Skeletal muscle cell (primary cell): ENCODE measurements at places on chromosomes 4 and X.

DNA sequence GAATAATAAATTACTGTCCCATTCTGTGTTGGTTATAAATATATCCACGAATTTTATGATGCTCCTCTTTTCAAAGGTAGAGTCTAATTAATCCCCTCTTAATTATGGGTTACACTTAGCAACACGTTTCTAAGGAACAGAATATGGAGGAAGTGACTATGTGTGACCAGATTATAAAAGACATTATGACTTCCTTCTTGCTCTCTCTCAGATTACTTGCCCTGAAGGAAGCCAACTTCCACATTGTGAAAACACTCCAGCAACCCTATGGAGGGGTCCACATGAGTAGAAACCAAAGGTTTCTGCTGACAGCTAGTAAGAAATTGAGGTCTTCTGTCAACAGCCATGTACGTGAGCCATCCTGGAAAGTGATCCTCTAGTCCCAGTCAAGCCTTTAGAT is 59.3 kb downstream of the WDFY3 start:
- DNase-seq: no peak

GRCh38 chrX:14015294-14015693 is 14.4 kb downstream of the GEMIN8 start:
- DNase-seq: no peak

GRCh38 chr4:75289914-75290582 is 224.2 kb downstream of the RCHY1 start:
- DNase-seq: no peak

GRCh38 chrX:15812192-15812938 is 22.1 kb downstream of the ZRSR2 start:
- no peak for DNase-seq

DNA sequence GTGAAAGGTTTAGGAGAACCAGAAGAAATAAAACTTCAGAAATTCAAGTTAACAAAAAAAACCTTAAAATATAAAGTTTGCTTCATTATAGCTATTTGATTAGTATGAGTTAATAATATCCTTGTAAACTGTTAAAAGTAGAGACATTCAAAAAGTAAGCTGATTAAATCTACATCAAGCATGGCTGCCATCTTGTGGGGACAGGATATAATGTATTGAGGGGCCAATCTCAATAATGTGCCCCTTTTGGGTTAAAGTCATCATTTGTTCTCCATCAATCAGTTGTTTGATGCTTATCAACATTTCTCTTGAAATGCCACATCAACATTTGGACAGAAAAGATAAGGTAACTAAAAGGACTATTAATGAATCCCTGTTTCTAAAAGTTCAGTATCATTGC is 4.6 kb upstream of the GRID2 start:
- no peak for DNase-seq

DNA sequence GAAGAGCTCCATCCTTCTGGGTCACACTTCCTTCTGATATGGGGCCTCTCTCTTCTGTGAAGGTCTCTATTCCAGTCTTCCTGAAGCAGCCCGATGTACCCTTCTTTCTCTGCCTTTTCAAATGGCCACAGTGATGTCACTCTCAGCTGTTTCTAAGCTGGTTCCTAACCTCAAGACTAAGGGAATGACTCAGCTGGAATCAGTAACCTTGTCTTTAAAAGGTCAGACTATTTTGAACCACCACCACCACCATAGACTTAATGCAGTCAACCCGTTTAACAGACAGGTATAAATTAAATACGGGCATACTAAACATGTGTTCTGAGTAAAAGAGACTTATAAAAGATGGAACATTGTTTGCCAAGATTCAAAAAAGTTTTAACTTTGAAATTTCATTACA is 121.0 kb downstream of the PPA2 start:
- DNase-seq: no peak

DNA sequence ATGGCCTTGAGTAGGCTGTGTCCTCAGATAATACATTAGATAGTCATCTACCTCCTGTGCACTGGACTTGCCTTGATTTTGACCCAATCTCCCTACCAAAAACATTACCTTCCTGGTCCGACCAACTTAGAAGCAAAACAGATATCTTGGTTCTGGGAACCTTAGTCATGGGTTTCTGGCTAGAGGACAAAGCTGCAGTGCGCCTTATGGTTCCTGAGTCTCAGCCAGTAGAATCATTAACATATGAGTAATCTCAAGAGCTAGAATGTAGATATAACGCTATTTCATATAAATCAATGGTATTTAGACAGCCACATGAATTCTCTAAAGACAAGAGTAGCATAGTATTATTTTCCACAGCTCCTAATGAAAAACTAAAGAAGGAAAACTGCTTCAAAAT is 83.1 kb downstream of the GRIA3 start:
- peak; percentile 21 for DNase-seq

DNA sequence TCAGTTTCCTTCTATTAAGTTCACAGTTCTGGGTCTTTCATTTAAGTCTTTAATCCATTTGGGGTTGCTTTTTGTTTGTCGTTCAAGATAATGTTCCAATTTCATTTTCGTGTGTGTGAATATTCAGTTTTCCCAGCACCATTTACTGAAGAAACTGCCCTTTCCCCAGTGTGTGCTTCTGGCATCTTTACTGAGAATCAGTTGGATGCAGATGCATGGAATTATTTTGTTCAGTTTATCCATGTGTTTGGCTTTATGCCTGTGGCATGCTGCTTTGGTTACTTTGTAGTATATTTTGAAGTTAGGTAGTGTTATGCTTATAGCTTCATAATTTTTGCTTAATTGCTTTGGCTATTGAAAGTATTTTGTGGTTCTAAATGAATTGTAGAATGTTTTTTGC is 163.8 kb upstream of the HDX start:
- DNase-seq: no peak

GRCh38 chr4:31204874-31205273 is 484.7 kb downstream of the PCDH7 start:
- no peak for DNase-seq

DNA sequence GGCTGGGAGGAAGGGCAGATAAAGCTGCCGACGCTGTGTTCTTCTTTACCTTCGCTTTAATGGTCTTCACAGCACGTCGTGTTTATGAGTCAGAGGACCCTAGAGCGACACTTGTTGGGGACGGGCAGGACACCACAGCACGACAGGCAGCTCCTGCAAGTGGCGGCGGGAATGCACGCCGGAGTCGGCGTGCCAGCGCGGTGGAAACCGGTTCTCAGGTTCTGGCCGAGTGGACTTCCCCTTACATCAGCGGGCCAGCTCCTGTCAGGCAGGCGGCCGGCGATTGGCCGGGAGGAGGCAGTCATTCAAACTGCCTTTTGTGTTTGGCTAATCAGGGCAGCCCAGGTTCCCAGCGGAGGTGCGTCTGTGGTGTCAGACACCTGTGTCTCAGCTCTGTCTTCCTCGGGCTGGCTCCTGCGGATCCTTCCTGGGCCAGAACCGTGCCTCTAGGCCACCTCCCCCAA is 150.9 kb downstream of the SHROOM3 start:
- no peak for DNase-seq

- DNase-seq: no peak
Observed at GRCh38 chr4:84901173-84901572, 65.3 kb downstream of the WDFY3 start.

DNA sequence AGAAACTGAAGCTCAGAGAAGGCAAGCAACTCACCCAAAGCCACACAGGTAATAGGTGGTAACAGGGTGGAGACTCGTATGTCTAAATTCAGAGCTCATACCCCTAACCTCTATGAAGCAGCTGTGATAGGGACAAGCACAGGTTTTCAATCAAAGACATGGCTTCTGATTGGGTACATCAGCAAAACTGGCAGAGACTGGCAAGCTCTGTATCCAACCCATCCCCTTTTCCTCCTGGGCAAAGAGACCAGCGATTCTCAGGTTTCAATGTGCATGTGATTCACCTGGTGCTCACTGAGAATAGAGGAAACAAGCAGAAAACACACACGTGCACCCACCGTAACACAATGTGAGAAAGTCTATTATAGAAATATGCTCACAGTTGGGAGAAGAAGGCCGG is 153.0 kb downstream of the SMIM20 start:
- no peak for DNase-seq

DNA sequence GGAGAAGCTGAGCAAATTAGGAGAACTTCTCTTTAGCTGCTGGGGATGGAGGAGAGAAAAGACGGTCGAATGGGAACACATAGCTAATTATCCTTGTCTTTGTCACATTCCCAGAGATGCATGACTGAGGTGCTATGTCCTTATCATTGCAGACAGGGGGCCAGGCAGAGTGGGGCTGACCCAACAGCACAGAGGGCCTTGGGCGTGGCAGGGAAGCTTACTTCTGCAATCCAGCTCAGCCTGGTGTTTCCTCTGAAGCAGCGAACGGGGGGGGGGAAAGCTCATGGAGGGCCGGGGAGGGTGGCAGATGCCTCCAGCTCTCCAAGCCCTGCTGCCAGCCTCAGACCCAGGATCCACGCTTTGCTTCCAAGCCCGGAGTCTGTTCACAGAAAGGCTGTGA is 50.8 kb upstream of the HOPX start:
- no peak for DNase-seq

GRCh38 chrX:140439476-140439875 is 65.4 kb downstream of the SOX3 start:
- DNase-seq: no peak

- no peak for DNase-seq
Observed at GRCh38 chrX:41386222-41386990, 52.4 kb downstream of the DDX3X start.

DNA sequence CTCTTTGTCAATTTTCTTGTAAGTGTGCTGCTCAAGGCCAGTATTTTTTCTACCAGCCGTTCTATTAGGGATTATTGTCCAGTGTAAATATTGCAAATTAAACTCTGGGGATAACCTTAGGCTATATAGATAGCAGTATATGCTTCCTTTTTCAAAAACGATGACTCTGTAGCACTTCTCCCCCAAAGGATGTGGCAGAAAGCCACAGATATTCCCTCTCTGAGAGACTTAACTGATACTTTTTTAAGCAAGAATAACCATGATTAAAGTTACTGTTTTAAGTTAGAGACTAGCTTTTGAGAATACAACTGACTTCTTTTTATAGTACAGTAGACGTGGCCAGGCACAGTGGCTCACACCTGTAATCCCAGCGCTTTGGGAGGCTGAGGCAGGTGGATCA is 130.0 kb downstream of the FHIP1A start:
- DNase-seq: no peak

DNA sequence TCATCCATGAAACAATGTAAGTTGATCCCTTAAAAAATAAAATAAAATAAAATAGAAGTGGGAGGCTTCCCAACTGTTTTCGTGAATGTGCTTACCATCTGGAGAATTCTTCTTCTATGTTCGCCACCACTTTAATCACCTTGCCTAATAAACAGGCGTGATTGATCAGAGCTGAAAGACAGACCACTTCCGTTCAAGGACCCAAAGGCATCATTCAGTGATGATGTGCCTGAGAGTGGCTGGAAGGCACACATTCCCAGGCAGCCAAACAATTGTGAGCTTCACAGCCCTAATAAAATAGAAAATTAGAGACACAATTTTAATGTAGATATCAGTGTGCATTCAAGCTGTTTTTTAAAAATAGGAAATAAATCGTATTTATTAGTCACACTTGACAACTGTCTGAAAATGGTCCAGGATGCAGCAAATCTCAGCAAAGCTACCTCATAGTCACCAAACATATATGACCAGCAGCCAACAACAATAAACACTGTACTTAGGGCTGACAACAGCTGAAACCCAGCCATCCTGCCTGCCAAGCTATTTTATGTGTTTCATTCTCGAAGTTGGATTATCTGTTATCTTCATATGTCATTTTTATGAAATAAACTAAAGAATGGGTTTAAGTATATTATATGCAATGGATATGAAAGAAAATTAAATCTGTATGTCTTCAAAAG is 163.2 kb upstream of the FAM9B start:
- peak; percentile 34 for DNase-seq

- DNase-seq: no peak
Observed at GRCh38 chr4:169881769-169882168, 124.0 kb upstream of the HPF1 start.

GRCh38 chrX:11341274-11342201 is 48.3 kb downstream of the AMELX start:
- peak; percentile 91 for DNase-seq

DNA sequence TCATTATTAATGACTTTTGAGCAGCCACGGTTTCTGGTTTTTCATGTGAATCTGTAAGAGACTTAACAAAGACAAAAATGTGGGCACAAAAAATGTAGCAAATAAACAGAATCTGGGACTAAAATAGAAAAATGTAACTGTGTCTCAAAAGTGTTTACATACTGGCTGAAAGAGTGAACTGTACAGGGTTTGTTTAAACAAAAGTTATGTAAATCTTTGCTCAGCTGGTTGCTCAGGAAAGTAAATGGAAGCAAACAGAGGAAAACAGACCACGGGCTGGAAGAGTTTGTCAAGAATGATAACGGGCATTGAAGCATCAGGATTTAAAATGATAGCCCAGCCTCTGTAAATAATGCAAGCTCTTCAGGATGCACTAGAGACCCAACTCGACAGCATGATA is 921.8 kb upstream of the FTHL17 start:
- no peak for DNase-seq

- no peak for DNase-seq
Observed at GRCh38 chr4:34194585-34194984, 2049.7 kb downstream of the ARAP2 start.

DNA sequence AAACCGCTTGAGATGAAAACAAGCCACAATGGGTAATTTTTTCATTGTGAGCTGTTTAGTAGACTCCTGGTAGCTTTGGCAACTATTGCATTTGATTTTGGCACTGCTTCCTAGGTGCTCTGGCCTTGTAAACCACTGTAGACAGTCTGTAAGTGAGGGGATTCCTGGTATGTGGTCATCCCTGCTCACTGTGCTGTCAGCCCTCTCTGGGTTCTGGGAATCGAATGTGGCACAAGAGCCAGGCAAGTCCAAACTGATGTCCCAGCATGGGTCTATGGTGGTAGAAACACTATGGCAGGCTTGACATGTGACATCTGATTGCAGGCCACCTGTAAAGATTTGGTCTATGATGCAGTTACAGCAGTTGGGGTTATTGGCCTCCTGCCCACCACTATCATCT is 2.5 kb downstream of the USP51 start:
- DNase-seq: no peak

DNA sequence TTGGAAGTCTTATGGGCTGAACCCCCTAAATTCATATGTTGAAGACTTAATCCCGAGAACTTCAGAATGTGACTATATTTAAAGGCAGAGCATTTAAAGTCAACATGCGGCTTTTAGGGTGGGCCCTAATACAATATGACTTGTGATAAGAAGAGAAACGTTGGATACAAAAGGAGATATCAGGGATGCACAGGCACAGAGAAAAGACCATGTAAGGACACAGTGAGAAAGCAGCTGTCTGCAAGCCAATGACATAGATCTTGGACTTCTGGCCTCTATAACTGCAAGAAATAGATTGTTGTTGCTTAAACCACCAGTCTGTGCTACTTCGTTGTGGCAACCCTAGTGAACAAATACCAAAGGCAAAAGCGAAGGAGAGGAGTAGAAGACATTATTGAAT is 42.2 kb downstream of the GABRG1 start:
- no peak for DNase-seq

GRCh38 chrX:96004386-96004785 is 680.3 kb upstream of the DIAPH2 start:
- peak; percentile 73 for DNase-seq

- DNase-seq: no peak
Observed at GRCh38 chr4:26937567-26937966, 76.9 kb downstream of the STIM2 start.

- no peak for DNase-seq
Observed at GRCh38 chr4:140871368-140871767, 115.2 kb upstream of the TBC1D9 start.

- DNase-seq: peak; percentile 3
Observed at GRCh38 chrX:105752338-105752956, 69.9 kb upstream of the NRK start.
